ENCODE measurements at places on chromosomes 1 and 21.

DNA sequence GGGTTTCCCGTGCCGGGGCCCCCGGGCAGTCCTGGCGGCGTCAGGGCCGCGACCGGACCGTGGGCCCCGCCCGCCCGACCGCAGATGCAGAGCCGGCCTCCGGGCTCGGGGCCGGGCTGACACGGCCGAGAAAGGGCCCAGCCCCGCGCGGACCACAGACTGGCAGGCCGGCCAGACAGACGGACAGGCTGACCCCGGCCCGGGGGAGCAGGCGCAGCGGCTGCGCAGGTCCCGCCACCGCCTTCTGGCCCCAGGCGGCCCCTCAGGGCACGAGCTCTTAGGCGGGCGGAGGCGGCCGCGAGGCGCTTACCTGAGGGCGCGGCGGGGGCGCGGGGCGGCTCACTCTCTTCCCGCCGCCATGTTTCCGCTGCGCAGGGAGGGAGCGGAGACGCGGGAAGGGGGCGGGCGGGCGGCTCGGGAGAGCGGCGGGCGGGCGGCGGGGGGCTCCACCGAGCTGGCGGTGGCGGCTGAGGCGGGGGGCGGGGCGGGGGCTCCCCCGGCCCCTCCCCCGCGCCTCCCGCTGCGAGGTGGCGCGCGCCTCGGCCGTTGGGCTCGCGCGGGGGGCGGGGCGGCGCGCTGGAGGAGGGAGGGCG is at the start of gene SCMH1:
SCMH1 (minus strand) TSS at position 558 of the 593 bp plus-strand sequence. CDS start 56,173 bp downstream, outside the sequence.
- H3K4me3 ChIP-seq: peak within 1 kb of the TSS; percentile 85
- H3K4me1 ChIP-seq: peaks cover 26% of the 10 kb centered on the region
- H3K27me3 ChIP-seq: no peaks in the 10 kb centered on the region

GRCh38 chr1:18820791-18821641 is 38.4 kb downstream of the TAS1R2 start:
- H3K36me3 ChIP-seq: no peaks in the 10 kb centered on the region
- DNase-seq: peak; percentile 79
- H3K4me1 ChIP-seq: no peaks in the 10 kb centered on the region
- H3K27me3 ChIP-seq: peaks cover 47% of the 10 kb centered on the region
- no peak overlapping the region for H3K4me3 ChIP-seq
- no peak overlapping the region for H3K27ac ChIP-seq

DNA sequence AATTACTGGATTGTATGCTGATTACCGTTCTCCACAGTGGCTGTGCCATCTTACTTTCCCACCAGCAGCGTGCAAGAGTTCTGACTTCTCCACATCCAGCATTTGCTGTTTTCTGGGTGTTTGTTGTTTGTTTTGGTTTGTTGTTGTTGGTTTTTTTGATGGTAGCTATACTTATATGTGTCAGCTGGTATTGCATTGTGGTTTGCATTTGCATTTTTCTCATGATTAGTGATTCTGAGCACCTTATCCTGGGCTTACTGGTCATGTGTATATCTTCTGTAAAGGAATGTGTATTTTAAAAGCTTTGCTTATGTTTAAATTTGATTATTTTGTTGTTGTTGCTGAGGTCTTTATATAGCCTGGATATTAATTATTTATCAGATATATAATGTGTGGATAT is 66.9 kb upstream of the MAP1LC3C start:
- no peaks in the 10 kb centered on the region for H3K36me3 ChIP-seq
- H3K27ac ChIP-seq: no peak overlapping the region
- H3K4me1 ChIP-seq: no peaks in the 10 kb centered on the region
- DNase-seq: no peak

GRCh38 chr1:62528015-62528414 is 69.3 kb upstream of the ANGPTL3 start:
- H3K4me3 ChIP-seq: no peak overlapping the region
- H3K27ac ChIP-seq: no peak overlapping the region
- no peak for DNase-seq
- no peaks in the 10 kb centered on the region for H3K27me3 ChIP-seq
- no peaks in the 10 kb centered on the region for H3K4me1 ChIP-seq

GRCh38 chr1:14857436-14858195 is 259.1 kb downstream of the KAZN start:
- H3K4me3 ChIP-seq: no peak overlapping the region
- H3K27me3 ChIP-seq: peaks cover 6% of the 10 kb centered on the region
- DNase-seq: no peak
- H3K4me1 ChIP-seq: no peaks in the 10 kb centered on the region
- H3K36me3 ChIP-seq: no peaks in the 10 kb centered on the region
- H3K27ac ChIP-seq: no peak overlapping the region

- no peak overlapping the region for H3K4me3 ChIP-seq
- H3K36me3 ChIP-seq: no peaks in the 10 kb centered on the region
- no peaks in the 10 kb centered on the region for H3K4me1 ChIP-seq
Observed at GRCh38 chr1:15364740-15365139, 44.9 kb upstream of the EFHD2 start.

- no peak overlapping the region for H3K27ac ChIP-seq
- DNase-seq: no peak
- no peaks in the 10 kb centered on the region for H3K27me3 ChIP-seq
- H3K36me3 ChIP-seq: no peaks in the 10 kb centered on the region
- no peaks in the 10 kb centered on the region for H3K4me1 ChIP-seq
Observed at GRCh38 chr1:190436615-190437014, 41.0 kb downstream of the BRINP3 start.

GRCh38 chr21:36499578-36500471 is 19.9 kb upstream of the CLDN14 start:
- H3K36me3 ChIP-seq: no peaks in the 10 kb centered on the region
- no peaks in the 10 kb centered on the region for H3K4me1 ChIP-seq
- H3K27ac ChIP-seq: no peak overlapping the region
- no peak for DNase-seq

GRCh38 chr1:239386453-239387303 is at the start of gene CHRM3:
TSS of gene CHRM3 (plus strand) at chr1:239386568. CDS start at chr1:239907452, 520,884 bp downstream.
- H3K27ac ChIP-seq: no peak within 1 kb of the TSS
- peaks cover 23% of the 10 kb centered on the region for H3K4me1 ChIP-seq
- DNase-seq: peak; percentile 43

- H3K27me3 ChIP-seq: no peaks in the 10 kb centered on the region
- no peak for DNase-seq
- no peaks in the 10 kb centered on the region for H3K36me3 ChIP-seq
- no peak overlapping the region for H3K27ac ChIP-seq
- H3K4me3 ChIP-seq: no peak overlapping the region
Observed at GRCh38 chr1:174028495-174028894, 6.3 kb upstream of the RC3H1 start.

GRCh38 chr1:84973498-84974334 is 23.2 kb downstream of the MCOLN2 start:
- peak overlapping the region; percentile 9 for H3K4me3 ChIP-seq
- H3K36me3 ChIP-seq: peaks cover 35% of the 10 kb centered on the region
- DNase-seq: no peak
- H3K27ac ChIP-seq: peak overlapping the region; percentile 66
- no peaks in the 10 kb centered on the region for H3K27me3 ChIP-seq

DNA sequence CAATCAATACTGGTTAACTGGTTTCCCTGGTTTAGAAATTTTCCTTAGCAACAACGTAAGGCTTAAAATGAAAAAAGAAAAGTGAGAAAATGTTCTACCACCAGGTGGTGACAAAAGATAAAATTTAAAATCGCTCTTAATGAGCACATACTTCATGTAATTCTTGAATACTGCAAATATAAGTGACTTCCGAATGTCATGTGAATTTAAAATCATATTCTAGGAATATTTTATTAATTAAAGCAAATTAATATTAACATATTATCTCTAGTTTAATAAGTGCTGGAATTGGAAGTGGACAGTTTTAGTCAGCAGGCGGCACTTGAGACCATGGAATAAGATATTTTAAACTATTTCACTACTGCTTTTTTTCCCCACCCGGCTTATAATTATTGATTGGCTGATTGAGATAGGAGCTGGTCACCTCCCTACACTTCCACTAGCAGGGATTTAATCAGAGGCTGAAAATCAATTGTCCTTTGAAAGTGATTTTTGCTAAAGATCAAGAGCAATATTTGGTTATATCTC is 5.0 kb upstream of the ADAMTS1 start:
- DNase-seq: no peak
- no peaks in the 10 kb centered on the region for H3K36me3 ChIP-seq
- no peak overlapping the region for H3K4me3 ChIP-seq
- H3K27me3 ChIP-seq: peaks cover 62% of the 10 kb centered on the region
- no peak overlapping the region for H3K27ac ChIP-seq
- H3K4me1 ChIP-seq: peaks cover 20% of the 10 kb centered on the region

DNA sequence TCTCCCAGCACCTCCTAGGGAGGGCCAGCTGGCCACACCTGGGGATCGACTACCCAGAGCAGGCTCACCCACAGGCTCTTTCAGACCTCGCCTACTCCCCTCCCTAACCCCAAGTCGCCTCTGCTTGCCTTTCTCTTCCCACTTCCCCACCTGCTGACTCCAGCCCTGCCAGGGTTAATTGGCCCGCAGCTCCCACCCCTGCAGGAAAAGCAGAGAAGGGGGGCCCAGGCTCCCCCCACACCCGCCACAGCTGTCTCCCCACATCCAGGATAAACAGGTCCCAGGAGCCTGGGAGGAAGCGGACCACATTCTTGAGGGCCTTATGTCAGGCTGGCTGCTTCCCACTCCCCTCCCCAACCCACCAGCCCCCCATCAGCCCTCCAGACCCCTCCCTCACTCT is 45.0 kb downstream of the TAS1R2 start:
- no peak overlapping the region for H3K27ac ChIP-seq
- no peaks in the 10 kb centered on the region for H3K4me1 ChIP-seq
- H3K4me3 ChIP-seq: no peak overlapping the region
- DNase-seq: no peak
- H3K36me3 ChIP-seq: no peaks in the 10 kb centered on the region

GRCh38 chr1:190563230-190563629 is 85.6 kb upstream of the BRINP3 start:
- H3K4me1 ChIP-seq: no peaks in the 10 kb centered on the region
- no peak overlapping the region for H3K27ac ChIP-seq
- no peak for DNase-seq
- H3K27me3 ChIP-seq: no peaks in the 10 kb centered on the region

DNA sequence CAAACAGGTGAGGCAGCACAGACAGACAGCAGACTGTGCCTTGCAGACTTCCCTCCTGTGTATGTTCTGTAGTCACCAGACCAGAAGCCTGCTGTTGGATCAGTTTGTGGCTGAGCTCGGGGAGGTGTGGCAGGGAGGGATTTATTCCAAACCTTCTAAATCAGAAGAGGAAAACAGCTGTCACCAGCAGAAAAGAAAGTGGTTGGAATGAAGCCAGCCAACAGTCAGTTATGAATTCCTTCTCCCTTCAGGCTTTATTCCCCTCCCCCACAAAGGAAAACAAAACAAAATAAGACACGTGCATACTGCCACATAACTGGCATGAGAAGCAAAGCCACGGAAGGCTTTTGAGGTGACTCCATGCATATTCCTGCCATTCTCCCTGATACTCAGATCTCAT is 19.0 kb upstream of the PIGV start:
- H3K36me3 ChIP-seq: peaks cover 99% of the 10 kb centered on the region
- no peak for DNase-seq
- H3K4me3 ChIP-seq: no peak overlapping the region

- DNase-seq: no peak
- no peak overlapping the region for H3K4me3 ChIP-seq
- no peaks in the 10 kb centered on the region for H3K27me3 ChIP-seq
- H3K27ac ChIP-seq: no peak overlapping the region
- H3K4me1 ChIP-seq: no peaks in the 10 kb centered on the region
- H3K36me3 ChIP-seq: no peaks in the 10 kb centered on the region
Observed at GRCh38 chr1:57218487-57219079, 205.3 kb downstream of the DAB1 start.

- H3K27ac ChIP-seq: peak overlapping the region; percentile 27
- peaks cover 27% of the 10 kb centered on the region for H3K4me1 ChIP-seq
- H3K27me3 ChIP-seq: no peaks in the 10 kb centered on the region
- H3K36me3 ChIP-seq: peaks cover 37% of the 10 kb centered on the region
- no peak overlapping the region for H3K4me3 ChIP-seq
- no peak for DNase-seq
Observed at GRCh38 chr21:43771199-43771675, 4.9 kb downstream of the CSTB start.

DNA sequence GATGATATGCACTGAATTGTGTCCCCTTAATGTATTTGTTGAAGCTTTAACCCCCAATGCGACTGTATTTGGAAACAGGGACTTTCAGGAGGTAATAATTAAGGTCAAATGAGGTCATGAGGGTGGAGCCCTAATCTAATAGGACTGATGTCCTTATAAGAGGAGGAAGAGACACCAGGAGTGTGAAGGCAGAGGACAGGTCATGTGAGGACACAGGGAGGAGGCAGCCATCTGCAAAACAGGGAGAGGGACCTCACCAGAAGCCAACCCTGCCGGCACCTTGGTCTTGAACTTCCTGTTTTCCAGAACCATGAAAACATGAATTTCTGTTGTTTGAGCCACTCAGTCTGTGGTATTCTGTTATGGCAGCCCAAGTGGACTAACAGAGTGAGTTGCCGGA is 15.3 kb downstream of the SYF2 start:
- peak overlapping the region; percentile 51 for H3K27ac ChIP-seq
- H3K4me1 ChIP-seq: peaks cover 2% of the 10 kb centered on the region
- no peak for DNase-seq
- H3K27me3 ChIP-seq: no peaks in the 10 kb centered on the region

DNA sequence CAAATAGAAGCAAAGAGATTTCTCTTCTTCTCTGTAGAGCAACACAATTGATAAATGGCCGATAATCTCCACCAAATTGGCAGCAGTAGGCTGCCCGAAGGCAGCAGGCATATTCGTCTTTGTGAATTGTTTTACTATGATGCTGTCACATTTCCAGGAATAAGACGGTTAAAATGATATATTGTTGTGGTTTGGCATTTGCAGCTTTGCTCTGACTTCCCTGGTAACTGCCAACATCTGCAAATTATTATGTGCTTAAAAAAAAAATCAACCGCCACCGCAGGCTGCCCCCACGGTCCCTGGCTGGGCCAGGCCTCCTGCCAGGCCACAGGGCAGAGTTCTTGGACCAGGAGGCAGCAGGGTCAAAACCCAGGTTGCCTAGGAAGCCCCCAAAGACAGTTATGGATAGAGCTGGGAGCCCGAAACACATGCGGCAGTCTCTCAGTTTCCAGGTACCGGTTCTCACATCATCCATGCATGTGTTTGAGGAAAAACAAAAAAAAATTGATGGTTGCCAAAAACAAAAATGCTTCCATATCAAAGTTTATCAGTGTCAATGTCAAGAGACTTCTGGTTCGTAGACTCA is 179.3 kb downstream of the ETS2 start:
- H3K36me3 ChIP-seq: no peaks in the 10 kb centered on the region
- peaks cover 93% of the 10 kb centered on the region for H3K27me3 ChIP-seq
- H3K4me3 ChIP-seq: peak overlapping the region; percentile 67
- peaks cover 28% of the 10 kb centered on the region for H3K4me1 ChIP-seq
- no peak for DNase-seq
